GM10248 (cell line): ENCODE measurements at places on chromosomes 7 and 10.
A peak's percentile ranks its signal among the peaks of the same experiment; 100 is the strongest.

DNA sequence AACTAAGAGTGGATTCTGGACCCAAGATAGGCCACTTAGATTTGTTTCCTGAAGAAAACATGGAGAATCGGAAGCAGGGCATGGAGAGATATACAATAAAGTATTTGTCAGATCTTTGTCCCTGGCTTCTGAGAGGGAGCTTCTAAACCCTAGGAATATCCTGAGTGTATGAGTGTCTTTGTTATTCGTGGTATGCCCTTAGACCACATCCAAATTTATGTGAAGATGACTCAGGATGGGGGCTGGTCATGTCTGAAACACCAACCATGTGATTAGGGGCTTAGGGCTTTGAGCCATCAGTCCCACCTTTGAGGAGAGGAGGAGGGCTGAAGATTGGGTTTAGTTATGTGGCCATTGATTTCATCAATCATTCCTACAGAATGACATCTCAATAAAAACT lies 69.7 kb upstream of the PLPP4 start:
- DNase-seq = no peak

- DNase-seq = no peak
Measured at GRCh38 chr10:31867646-31868045, 61.0 kb downstream of the ARHGAP12 start.

DNA sequence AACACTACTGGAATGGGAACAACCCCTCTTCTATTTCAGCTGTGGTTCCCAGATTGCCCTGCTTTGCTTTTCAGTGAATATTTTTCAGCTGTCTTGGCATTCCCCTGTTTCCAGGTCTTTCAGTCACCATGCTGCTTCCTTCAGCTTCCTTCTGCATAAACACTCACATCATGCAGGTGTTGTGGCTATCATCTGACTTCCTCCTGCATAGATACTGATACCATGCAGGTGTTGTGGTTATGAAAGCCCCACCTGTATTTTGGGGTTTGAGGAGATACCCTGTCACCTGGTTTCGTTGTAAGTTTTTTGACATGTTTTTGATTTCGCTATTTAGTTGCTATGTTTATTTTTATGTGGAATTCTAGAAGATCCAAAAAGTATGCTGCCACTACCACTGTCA lies 71.5 kb downstream of the SLC35B4 start:
- no peak for DNase-seq

- DNase-seq = no peak
Measured at GRCh38 chr7:95527776-95528250, 42.1 kb downstream of the ASB4 start.

DNA sequence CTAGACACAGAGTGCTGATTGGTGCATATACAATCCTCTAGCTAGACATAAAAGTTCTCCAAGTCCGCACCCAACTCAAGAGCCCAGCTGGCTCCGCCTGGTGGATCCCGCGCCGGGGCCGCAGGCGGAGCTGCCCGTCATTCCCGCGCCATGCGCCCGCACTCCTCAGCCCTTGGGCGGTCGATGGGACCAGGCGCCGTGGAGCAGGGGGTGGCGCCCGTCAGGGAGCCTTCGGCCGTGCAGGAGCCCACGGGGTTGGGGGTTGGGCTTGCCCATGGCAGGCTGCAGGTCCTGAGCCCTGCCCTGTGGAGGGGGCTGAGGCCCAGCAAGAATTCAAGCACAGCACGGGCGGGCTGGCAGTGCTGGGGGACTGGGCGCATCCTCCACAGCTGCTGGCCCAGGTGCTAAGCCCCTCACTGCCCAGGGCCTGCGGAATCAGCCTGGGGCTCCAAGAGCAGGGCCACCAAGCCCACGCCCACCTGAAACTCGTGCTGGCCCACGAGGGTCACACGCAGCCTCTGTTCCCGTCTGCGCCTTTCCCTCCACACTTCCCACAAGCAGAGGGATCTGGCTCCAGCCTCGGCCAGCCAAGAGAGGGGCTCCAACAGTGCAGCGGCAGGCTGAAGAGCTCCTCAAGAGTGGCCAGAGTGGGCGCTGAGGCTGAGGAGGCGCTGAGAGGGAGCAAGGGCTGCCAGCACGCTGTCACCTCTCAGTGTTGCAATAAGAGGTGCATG lies 604.2 kb upstream of the POM121L12 start:
- DNase-seq = no peak

GRCh38 chr7:155380221-155380861 lies 77.6 kb upstream of the EN2 start:
- DNase-seq = peak; percentile 82
